Anterior cingulate cortex (tissue), 58 donors: ENCODE measurements at places on chromosomes 3 and 15.

DNA sequence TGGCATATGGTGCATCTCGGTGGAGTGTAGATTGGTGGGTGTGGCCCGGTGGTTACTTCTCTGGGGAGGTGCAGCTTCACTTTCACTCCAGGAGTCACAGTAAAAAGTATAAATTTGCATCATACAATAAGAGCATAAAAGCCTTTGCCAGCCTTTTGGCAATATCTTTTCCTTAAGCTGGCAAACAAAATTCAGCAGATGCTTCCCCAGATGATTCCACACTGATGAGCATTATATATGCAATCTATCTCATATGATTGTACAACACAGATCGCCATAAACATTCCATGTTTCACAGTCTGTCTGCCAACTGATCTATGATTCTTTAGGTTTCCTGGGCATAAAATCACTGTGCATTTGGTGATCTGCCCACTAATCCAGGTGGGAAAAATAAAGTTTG, 120.2 kb upstream of the ALCAM start:
- DNase-seq: no peak

GRCh38 chr15:40266828-40267304, 16.0 kb downstream of the ANKRD63 start:
- DNase-seq: no peak

- DNase-seq: no peak
Observed at GRCh38 chr15:90780916-90781315, 63.8 kb downstream of the BLM start.

- DNase-seq: no peak
Observed at GRCh38 chr15:99438691-99439523, 126.9 kb upstream of the MEF2A start.
